Mesenteric fat pad (tissue), 1 donor: ENCODE measurements at places on chromosomes 7 and 10.

GRCh38 chr7:117362294-117362888 is 39.5 kb upstream of the WNT2 start:
- DNase-seq = no peak

- no peak for DNase-seq
Measured at GRCh38 chr7:75599244-75599781, 107.2 kb downstream of the SPDYE5 start.

DNA sequence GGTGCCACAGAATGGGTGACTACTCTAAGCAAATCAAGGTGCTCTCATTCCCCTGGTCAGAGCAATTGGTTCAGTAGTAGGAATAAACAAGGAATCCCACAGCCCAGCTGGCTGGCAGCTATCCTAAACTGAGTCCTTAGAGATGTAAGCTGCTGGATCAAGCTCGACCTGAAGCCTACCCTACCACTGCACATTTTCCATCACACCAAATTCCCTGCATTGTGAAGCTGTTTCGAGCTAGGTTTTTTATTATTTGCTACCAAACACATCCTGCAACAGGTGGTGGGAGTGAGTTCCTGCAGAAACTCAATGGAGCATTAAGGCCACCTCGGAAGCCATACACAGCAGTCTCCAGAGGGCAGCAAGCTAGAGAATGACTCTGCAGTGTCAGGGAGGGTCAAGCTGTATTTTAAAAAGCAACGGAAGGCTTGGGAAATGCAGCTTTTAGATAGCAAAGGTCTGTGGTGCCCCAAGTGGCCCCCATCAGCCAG is 33.7 kb upstream of the TNRC18 start:
- DNase-seq = no peak

DNA sequence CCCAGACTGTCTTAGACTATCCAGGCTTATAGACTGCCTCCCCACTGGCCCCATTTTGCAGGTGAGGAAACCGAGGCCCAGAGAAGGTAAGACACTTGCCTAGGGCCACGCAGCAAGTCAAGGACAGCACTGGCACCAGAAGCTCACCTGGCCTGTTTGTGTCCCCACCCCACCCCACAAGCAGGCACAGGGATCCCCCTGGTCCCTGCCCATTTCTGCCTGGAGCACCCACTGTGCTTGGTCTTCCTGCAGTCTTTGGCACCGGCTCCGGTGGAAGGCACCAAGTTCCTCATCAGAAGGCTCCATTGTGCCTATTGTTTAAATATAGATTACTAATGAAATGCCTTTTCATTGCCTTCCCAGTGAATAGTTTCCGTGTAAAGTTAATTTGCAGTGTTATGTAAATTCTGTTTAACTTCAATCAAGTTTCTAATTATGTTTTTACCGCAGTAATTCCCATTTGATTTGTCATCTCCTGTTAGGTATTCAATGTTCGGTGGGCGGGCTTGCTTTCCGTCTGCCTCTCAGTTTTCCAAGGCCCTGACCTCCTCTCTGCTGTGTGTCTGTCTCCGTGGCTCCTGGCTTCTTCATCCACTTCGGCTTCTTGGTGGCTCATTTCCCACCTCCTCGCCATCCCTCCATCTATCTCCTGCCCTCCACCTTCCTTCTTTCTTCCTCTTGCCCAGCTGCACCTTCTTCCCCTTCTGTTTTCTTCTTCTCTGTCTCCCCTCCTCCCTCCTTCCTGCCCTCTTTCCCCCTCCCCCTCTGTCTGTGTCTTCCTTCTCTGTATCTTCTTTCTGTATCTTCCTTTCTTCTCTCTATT is 75.8 kb downstream of the ZMIZ1 start:
- DNase-seq = no peak

GRCh38 chr10:51224671-51225161 is 150.4 kb downstream of the PRKG1 start:
- DNase-seq = no peak

DNA sequence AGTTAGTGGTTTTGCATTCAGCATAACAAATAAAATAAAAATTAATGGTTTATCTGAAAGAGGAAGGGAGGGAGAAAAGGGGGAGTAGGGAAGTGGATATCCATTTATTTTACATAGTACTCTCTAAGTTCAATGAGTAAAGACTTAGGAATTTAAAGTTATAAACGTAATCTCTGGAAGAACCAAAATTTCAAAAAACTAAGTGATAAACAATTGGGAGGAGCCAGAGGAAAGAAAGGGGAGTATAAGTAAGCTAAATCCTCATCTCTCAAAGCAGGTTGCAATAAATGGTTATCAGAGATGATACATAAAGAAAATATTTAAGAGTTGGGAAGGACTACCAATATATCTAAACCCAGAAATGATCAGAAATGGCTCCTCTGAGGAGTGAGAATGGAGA is 46.4 kb downstream of the ANK3 start:
- no peak for DNase-seq

- DNase-seq = no peak
Measured at GRCh38 chr7:117907049-117907640, 33.9 kb upstream of the CTTNBP2 start.

DNA sequence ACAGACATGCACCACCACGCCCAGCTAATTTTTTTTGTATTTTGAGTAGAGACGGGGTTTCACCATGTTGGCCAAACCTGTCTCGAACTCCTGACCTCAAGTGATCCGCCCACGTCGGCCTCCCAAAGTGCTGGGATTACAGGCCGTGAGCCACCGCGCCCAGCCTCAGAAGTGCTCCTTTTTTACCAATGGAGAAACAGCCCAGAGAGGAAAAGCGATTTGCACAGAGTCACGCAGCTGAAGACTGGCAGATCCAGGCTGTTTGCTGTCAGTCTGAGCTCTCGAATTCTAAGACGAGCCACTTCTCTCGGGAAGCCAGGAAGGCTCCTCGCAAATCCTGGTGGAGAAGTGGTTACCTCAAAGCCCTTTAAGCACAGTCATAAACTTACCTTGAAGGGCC is 57.4 kb upstream of the SDK1 start:
- no peak for DNase-seq

- DNase-seq = no peak
Measured at GRCh38 chr7:25485026-25485425, 256.7 kb upstream of the NPVF start.

- DNase-seq = no peak
Measured at GRCh38 chr7:136976504-136977251, 108.2 kb downstream of the CHRM2 start.

- DNase-seq = no peak
Measured at GRCh38 chr7:151091431-151091830, 5.2 kb downstream of the AGAP3 start.

GRCh38 chr10:103188853-103189252 is 4.2 kb downstream of the NT5C2 start:
- DNase-seq = no peak
